Esophagus mucosa (tissue), 1 donor: ENCODE measurements at places on chromosomes 7 and 10. TPM values are rescaled to one million over a fixed set of nuclear protein-coding genes. Genes with fewer than 3 reads are reported as not detected.
A peak's percentile ranks its signal among the peaks of the same experiment; 100 is the strongest.

- ATAC-seq, result peak; percentile 64
These were observed 134.5 kb downstream of the NRBF2 start for GRCh38 chr10:63267414-63268148.

DNA sequence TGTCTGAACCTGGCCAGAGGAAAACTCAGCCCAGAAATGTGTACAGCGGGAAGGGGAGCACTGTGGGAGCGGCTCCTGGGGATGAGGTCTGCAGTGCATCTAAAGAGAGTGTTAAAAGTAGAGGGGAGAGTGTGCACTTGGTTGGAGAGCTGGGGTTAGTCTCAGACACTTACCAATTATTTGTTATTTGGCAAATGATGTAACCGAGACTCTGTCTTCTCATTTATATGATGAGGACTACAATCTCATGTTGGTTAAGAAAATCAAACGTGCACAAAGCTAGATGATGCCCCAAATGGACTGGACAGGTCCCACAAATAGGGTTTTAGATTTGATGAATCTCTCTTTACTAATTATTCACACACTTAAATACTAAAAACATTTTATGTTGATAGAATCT, 962.4 kb downstream of the GATA3 start:
- no peak for ATAC-seq

DNA sequence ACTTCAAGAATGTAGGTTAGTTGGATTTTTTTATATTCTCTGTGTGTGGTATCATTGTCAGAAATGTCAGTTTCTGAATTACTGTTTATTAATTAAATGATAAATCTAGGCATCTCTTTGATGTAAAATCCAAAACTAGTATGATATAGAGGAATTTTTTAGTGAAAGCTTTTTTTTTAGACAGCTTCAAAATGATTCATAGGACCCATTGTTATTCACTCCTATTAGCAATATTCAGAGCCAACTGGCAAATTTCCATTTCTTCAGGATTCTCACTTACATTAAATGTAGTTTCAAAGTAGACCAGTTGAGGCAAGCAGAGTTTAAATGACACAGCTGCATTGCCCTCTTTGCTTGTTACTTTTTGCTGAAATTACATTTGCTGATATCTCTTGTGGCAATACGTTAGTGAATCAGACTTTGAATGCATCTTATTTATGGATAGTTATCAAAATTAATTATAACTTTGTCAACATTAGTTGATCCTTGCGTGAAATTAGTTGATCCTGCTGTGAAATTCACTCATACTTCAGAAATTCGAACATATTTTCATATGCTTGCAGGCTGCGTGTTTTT, 20.3 kb downstream of the ZNF277 start:
- peak; percentile 67 for ATAC-seq

- no peak for ATAC-seq
These were observed 2.6 kb downstream of the LUC7L2 start for GRCh38 chr7:139362302-139362701.

DNA sequence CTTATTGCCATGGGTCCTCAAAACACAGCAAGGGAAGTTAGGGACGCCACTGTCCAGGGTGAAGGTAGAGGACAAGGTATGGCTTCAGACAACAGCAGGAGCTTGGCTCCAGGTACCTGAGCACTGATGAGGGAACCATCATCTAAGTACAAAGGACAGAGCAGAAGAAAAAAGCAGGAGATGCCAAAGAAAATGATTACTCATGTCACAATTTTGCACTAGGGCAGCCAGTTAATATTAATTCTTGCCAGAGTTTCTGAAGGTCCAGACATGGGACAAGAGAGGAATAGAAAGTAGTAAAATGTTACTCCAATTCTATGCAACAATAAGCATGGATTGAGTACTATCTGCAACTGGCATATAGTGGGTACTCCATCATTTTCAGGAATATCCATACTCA, 14.1 kb downstream of the PTN start:
- ATAC-seq, result no peak

- peak; percentile 71 for ATAC-seq
These were observed 71.2 kb upstream of the FOXK1 start for GRCh38 chr7:4610768-4611467.

DNA sequence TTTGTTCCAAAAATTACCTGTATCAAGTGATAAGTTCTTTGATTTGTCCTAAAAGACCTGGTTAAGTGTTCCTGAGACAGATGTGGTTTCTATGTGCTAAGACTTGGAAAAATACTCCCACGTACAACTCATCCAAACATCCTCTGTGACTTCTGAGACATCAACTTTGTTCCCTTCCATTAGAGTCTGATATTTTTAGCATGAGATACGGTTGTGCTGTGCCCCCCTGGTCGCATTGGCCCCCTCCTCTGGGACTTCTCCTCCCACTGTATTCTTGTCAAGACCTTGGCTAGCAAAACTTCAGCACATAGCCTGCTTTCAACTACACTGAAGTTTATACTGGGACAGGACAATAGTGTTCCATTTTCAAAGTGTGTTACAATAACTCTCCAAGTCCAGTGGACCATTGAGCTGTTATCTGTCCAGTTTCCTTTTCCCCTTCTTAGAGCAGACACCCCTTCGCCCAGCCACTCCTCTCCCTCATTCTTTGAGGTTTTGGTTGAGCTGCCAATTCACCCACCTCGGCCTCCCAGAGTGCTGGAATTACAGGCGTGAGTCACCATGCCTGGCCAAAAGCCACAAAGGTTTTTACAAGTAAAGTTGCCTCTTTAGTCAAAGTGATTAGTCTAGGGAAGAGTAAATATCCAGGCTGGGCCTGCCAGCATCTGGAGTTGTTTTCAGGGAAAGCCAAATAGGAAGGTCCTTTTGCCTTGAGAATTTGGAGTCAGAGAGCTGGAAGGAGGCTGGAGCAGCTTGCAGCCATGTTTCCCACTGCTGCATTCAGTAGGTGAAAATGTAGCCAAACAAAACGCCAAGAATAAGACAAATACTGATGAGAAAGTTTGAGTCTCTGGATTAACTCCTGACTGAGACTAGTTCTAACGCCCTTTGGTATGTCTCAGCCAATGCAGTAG, 17.8 kb upstream of the PDLIM1 start:
- ATAC-seq, result peak; percentile 83

GRCh38 chr10:12332572-12333379, 16.6 kb upstream of the CAMK1D start:
- ATAC-seq, result no peak

DNA sequence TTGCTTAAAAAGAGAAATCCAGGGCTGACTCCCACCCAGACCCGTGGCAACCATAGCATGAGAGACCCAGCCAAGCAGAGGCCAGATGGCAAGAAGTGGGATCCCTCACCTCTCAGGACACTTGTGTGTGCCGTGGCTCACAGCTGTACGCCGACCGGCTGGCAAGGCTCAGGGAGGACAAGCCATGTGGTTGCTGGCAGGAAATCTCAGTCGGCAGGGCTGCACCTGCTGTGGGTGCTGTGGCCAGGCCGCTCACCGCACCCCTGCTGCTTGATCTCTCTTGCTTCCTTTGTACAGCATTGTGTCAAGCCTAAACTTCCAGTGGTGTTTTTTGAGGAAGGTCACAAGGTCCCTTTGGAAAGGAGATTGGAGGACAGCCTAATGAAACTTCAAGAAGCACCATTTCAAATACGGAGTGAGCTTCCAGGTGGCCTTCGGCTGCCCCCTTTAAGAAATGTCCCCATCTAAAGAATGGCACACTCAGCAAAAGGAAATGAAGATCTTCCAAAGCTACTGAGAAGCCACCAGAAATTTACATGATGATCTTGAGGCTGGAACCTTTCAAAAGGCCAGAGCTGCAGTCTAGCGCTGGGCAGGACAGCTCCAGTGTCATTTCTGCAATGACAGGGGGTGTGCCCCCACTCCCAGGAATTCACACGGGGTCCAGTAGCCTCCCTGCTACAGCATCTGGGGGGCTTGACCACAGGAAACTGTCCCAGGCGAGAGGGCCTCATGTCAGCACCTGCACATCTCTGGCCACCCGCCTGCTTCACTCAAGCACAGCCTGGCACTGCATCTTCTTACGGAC, 409.0 kb upstream of the MGMT start:
- peak; percentile 39 for ATAC-seq

- no peak for ATAC-seq
These were observed 218.9 kb downstream of the DOCK4 start for GRCh38 chr7:111987115-111987826.

GRCh38 chr10:101902820-101903145, 59.2 kb upstream of the KCNIP2 start:
- no peak for ATAC-seq

- peak; percentile 79 for ATAC-seq
These were observed 124.7 kb downstream of the ARID5B start for GRCh38 chr10:62025901-62026879.

- ATAC-seq, result no peak
These were observed 57.4 kb downstream of the GPR158 start for GRCh38 chr10:25232204-25232603.

DNA sequence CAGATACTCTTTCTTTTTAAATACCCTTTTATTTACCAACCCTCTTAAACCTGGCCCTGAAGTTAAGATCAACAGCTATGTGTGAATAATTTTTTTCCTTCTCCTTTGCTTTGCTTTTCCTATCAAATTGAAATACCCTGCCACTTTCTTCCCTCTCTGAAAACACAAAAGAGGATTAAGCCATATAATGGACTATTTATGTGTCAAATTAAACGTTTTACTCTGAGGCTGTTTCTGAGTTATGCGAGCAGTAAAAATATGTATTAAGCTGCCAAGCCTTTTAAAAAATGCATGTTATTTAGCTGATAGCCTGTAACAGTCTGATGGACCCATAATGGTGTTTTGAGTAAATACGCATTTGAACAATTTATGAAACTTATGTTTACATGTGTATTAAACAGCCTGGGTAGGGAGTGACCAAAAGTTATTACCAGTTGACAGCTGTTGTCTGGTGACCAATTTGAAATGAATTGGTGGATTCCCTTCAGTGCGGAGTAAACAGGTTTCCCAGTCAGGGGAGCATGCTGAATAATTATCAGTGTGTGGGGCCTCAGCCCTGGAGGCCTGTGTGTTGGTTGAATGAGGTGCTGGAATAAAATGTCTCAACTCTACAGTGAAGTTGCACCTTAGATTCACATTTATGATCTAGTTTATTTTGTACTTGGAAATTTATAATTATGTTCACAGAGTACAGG, 89.6 kb downstream of the AUTS2 start:
- no peak for ATAC-seq

DNA sequence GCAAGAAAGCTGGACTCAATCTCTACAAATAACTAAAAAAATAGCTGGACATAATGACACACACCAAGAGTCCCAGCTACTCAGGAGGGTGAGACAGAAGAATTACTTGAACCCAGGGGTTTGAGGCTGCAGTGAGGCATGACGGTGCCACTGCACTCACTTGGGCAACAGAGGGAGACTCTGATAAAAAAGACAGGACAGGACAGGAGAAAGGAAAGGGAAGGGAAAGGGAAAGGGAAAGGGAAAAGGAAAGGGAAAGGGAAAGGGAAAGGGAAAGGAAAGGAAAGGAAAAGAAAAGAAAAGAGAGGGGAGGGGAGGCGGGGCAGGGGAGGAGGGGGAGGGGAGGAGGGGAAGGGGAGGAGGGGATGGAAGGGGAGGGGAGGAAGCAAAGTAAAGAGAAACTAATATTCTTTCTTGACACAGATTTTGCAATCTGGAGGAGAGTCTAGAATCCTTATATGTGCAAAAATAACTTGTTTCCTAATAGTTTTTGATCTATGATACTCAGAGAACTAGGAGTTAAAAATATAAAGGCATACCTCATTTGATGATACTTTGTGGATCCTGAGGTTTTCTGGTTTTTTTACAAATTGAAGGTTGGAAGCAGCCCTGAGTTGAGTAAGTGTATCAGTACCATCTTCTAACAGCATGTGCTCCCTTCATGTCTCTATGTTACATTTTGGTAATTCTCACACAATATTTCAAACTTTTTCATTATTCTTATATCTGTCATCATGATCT, 8.0 kb downstream of the SAR1A start:
- no peak for ATAC-seq

GRCh38 chr7:25389489-25390106, 161.3 kb upstream of the NPVF start:
- ATAC-seq, result peak; percentile 29

FOXI2 gene
- 0.32 TPM for total RNA-seq

PPP1R3A gene
- total RNA-seq, result not detected

CROT gene
- 18.1 TPM for total RNA-seq

PHTF2 gene
- total RNA-seq, result 8.3 TPM

NKX1-2 gene
- total RNA-seq, result 0.16 TPM

GRID2IP gene
- total RNA-seq, result 0.12 TPM

ZPBP gene
- not detected for total RNA-seq

GHRHR gene
- not detected for total RNA-seq

GPRIN2 gene
- 4.5 TPM for total RNA-seq

UPK3BL2 gene
- 88.8 TPM for total RNA-seq

PGAM1 gene
- total RNA-seq, result 324 TPM

TUBB8 gene
- not detected for total RNA-seq
